Brain microvascular endothelial cell (primary cell): ENCODE measurements at places on chromosomes 3 and 15.
A peak's percentile ranks its signal among the peaks of the same experiment; 100 is the strongest.

GRCh38 chr3:23219117-23219516 lies 16.0 kb downstream of the UBE2E2 start:
- DNase-seq: no peak

- no peak for DNase-seq
Observed at GRCh38 chr3:154247806-154248415, 76.4 kb downstream of the DHX36 start.

GRCh38 chr3:77825001-77825827 lies 785.3 kb downstream of the ROBO2 start:
- peak; percentile 90 for DNase-seq

GRCh38 chr3:140529096-140529495 lies 148.8 kb upstream of the TRIM42 start:
- DNase-seq: peak; percentile 88

DNA sequence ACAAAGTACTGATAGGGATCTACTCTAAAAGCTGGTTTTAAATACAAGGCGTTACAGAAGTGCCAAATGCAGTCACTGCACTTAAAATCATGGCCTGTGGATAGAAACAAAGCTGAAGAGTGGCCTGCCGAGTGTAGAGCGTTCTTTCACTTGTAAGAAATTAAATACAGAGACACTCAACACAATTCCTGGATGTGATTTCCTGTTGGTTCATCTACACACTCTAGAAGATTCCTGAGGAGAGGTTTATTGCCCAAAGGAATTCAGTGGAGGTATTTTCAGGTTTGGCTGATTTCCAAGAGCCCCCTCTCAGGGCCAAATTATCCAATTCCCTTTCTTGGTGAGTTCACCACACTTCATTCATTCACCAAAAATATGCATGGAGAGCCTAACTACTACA lies 200.3 kb upstream of the IL12A start:
- no peak for DNase-seq

DNA sequence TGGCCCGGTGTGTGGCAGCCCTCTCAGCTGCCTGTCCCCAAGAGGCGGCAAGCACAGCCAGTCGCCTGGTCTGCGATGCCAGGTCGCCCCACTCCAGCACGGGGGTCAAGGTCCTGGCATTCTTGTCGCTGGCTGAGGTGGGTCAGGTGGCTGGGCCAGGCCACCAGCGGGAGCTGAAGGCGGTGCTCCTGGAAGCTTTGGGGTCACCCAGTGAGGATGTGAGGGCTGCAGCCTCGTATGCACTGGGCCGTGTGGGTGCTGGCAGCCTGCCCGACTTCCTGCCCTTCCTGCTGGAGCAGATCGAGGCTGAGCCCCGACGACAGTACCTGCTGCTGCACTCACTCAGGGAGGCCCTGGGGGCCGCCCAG lies 20.8 kb downstream of the CAND2 start:
- DNase-seq: no peak

DNA sequence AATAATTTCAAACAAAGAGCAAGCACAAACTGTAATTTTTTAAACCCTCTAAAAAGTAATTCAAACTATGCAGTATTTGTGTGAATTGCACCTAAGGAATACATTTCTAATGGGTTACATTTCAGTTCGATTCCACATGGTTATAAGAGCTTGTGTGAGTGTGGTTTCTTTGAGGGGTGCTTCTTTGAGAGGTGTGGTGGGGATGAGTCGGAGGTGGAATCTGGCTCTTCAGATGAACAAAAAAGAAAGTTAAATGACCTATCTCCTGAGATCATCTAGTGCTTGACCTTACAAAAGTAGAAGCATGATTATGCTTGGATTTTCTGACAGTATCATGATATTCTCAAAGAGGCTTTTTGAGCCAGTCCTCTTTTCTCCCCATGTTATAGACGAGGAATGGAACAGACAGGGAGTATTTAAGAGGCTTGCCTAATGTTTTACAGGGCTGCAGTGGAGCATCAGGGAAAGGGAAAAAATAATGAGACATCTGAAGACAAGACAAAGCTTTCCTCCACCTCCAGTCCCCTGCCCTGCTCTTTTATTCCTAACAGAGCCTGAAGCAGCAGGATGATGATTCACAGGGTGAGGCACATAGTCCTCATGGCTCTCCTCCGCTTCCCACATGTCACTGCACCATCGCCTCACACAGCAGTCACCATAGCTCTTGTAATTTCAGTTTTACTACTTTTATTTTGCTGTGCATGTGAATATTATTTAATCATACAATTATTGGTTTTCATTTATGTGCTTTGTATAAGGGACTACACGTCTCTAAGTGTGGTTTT lies 82.0 kb downstream of the LYSMD4 start:
- peak; percentile 52 for DNase-seq

GRCh38 chr3:98730338-98730737 lies 32.8 kb upstream of the ST3GAL6 start:
- DNase-seq: peak; percentile 59

GRCh38 chr3:152405915-152406802 lies 137.4 kb downstream of the MBNL1 start:
- DNase-seq: peak; percentile 69
